ENCODE measurements at places on chromosomes 4 and X.

DNA sequence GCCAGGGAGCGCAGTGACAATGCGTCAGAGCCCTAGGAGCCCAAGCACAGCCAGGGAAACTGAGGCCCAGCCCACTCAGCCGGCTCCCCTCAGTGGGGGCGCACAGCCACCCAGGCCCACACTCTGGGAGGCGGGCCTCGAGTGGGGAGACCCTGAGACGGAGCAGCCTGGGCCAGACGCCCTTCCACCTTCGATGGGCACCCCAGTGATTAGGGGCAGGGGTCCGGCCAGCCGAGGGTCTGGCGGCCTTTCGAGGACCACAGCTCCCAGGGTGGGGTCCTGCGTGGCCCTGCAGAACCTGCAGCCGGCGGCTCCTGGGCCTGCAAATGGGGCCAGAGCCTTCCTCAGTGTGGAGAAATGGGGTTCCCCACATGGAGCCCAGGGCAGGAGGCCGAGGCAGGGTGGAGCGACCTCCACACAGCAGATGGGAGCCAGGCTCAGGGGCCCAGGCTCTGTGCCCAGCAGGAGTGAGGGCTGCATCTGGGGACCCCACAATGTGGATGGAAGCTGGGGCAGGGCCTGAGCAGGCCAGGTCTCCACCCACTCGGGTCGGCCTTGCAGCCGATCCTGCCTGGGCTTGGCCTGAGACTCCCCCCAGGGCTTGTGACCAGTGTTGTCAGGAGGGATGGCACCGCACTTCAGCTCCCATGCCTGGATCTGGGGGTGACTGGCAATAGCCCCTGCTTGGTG, 5.0 kb downstream of the HGFAC start:
- DNase-seq, result no peak

DNA sequence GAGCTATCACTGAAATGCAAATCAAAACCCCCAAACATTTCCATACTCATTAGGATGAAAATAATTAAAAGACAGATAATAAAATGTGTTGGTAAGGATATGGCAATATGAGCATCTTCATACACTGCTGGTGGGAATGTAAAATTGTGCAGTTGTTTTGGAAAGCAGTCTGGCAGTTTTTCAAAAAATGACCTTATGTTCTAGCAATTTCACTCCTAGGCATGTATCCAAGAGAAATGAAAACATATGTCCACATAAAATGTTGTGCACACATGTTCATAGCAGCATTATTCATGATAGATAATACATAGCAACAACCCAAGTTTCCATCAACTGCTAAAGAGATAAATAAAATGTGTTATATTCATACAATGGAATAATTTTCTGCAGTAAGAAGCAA, 14.8 kb upstream of the GPRASP2 start:
- DNase-seq, result no peak

DNA sequence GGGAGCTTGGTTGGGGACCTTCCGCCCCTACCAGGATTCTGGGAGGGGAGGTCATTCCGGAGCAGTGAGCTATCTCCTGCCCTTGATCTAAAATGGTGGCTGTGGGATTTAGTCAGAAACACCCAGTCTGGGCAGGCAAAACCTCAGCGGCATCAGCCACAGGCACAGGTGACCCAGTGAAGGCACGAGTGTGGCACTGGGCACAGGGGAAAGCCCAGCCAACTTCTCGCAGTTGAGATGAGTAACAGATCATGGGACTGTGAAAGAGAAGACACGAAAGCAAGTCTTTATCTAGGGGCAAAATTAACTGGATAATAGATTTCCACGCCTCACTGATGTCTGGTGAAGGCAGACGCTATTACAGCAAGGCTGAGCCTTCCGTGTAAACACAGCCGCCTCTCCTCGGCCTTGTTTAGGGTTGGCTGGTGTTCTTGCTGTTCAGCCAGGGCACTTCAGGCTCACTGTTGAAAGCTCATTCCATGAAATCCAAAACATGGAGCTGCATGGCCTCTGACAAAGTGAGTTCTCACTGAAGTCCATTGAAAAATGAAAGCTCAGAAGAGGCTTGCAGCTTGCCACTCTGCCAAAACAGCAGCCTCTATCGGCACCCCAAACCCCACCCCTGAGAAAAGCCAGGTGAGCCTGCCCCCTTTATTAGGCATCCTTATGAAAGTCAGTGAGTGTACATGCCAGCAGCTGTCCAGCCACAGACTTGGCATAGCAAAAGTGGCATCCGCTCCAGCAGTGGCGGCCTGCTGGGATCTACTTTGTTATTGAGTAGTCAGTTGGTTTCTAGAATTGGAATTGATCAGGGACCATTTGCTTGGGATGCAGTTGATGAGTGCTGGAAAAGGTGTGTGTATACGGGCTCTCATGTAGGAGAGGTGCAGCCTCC, 102.3 kb upstream of the MTM1 start:
- DNase-seq, result no peak

DNA sequence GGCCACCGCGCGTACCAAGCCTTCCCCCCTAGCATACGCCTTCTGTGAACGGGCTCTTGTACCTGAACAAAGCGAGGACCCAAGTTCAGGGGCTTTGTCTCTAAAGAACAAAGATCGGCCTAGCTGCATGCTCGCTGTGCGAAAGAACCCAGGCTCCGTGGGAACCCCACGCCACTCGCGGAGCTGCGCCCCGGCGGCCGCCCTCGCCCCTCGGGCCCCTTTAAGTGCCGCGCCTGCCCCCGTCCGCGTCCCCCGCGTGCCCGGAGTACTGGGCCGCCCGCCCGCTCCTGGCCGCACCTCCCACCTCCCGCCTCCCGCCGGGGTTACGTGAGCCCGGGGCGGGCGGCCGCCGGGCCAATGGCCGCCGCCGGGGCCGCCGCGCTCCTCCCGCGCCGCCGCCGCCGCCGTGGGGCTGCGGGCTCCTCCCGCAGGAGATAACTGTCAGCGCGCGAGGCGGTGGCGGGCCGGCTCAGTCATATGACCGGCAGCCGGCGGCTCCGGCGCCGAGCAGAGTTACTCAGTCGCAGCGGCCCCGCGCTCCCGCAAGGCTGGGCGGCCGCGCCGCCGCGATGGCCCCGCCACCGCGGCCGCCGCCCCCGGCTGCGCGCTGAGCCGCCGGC, at the start of gene FNIP2:
Gene FNIP2, plus strand, starts transcription at position 472 of the 620 bp plus-strand sequence. CDS start 187 bp downstream, outside the sequence.
- peak; percentile 69 for DNase-seq

DNA sequence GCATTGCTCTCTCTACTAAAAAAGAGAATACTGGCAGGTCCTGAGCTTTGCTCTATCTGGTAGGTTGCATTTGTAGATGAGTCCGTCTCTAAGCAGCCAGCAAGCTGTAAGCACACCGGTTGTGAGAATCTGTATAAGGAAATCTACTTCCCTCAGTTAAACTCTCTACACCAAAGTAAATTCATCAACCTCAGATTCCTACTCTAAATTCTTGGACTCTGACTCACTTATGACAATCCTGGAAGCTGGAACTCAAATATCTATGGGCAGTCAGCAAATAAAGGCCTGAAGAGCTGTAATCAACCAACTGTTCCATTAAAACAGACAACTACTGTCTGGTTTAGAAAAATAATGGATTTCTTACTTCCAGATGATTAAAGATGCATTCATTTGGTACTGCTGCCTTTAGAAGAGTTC, 37.9 kb downstream of the FAT1 start:
- no peak for DNase-seq

- DNase-seq, result no peak
These were observed 159.3 kb upstream of the ETNPPL start for GRCh38 chr4:108922191-108922590.

DNA sequence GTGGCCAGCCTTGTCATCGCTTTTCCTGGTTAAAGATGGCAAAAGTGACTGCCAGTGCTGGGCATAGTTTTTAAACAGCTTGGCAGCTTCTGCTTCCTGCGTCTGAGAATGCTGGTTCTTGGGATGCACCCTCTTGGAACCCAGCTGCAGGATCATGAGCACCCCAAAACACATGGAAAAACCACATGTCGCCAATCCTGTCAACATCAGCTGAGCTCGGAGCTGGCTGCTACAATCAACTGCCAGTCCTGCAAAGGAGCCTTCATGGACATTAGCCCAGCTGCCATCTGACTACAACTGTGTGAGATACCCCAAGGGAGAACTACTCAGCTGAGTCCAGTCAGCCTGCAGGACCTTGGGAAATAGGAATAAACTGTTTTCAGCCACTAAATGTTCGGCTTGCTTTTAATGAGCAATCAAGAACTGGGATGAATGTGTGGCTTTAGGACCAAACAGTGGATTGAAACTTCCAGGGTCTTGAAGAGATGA, 31.0 kb downstream of the OSTC start:
- DNase-seq, result no peak

DNA sequence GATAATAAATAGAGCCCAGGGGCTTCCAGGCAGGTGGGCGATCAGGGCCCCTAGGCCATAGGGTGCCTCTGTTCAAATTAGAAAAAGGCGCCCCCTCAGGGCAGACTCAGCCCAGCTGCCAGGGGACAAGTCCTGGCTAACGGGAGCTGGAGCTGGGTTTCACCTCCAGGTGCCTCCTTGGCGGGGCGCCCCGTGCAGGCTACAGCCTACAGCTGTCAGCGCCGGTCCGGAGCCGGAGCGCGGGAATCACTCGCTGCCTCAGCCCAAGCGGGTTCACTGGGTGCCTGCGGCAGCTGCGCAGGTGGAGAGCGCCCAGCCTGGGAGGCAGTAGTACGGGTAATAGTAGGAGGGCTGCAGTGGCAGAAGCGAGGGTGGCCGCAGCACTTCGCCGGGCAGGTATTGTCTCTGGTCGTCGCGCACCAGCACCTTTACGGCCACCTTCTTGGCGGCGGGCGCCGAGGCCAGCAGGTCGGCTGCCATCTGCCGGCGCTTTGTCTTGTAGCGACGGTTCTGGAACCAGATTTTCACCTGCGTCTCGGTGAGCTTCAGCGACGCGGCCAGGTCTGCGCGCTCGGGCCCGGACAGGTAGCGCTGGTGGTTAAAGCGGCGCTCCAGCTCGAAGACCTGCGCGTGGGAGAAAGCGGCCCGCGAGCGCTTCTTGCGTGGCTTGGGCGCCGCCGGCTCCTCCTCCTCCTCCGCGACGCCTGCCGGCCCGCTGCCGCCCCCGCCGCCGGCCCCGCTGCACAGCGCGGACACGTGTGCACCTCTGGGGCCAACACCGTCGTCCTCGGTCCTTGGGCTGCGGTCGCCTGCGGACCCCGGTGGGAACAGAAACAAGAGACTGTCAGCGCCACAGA, 2.4 kb downstream of the NKX3-2 start:
- no peak for DNase-seq

DNA sequence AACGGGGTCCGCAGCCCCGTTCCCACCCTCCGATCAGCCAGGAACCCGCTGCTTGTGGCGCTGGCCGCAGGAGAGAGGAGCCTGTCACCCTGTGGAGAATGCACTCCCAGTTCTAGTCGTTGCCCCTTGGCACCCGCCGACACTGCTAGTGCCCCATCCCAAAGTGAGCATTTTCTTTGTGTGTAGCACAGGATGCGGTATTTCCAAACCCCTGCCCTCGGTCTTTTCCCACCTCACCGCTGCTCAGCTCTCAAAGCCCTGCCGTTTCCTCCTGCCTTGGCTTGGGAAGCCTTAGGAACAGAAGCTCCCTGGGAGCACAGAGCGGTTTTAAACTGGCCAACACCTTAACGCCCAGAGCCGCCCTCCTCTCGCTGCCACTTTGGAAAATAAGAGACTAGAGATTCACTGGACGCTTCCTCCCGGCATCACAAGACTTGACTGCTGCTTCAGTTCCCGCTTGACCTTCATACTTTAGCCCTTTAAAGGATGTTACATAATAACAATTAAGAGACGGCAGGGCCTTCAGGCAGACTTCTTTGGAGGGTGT, 772 bp downstream of the CYP4V2 start:
- DNase-seq, result no peak

DNA sequence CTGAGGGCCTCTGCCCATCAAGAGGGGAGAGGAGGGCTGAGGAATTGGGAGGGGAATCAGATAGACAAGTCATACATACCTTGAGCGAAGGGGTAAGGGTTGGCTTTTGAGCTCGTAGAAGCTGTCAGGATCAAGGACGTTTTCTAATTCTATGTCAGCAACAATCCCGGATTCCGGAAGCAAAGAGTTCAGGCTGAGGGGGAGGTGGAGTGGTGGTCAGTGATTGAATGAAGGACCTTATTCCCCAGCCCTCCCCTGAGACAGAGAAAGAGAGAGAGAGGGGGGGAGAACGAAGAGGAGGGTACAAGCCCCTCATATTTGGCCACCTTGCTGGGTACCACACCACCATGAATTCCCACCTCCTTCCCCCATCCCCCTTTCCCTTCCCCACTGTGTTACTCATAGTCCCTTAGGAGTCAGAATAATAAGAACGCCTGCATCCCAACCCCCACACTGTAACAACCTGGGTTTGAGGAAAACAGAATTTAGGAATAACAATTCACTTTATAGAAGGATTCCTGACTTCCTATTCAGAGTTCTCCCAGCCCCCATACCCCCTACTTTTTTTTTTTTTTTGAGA, 2.7 kb downstream of the TFE3 start:
- no peak for DNase-seq

GRCh38 chr4:52822583-52822971, 39.5 kb upstream of the RASL11B start:
- no peak for DNase-seq

DNA sequence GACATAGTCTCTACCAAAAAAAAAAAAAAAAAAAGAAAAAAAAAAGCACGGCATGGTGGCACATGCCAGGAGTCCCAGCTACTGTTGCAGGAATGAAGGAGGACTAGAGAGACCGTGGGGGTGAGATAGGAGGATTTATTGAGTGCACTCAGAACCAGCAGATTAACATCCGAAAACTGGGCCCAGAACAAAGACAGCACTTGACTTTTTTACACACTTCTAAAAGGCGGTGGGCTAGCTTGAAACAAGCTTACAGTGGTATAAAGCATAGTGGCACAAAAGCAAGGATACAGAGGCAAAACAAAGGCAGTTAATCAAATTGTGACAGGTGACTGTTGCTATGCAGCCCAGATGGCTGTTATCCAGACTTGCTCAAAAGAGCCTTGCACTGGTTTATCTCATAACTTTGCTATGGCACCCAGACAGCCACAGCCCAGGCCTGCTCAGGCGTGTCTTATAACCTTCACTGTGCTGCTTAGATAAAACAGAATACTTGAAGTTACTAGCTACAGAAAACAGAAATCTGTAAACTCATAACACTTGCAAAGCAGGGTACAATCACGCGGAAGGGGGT, 9.9 kb upstream of the PI4K2B start:
- DNase-seq, result peak; percentile 44

DNA sequence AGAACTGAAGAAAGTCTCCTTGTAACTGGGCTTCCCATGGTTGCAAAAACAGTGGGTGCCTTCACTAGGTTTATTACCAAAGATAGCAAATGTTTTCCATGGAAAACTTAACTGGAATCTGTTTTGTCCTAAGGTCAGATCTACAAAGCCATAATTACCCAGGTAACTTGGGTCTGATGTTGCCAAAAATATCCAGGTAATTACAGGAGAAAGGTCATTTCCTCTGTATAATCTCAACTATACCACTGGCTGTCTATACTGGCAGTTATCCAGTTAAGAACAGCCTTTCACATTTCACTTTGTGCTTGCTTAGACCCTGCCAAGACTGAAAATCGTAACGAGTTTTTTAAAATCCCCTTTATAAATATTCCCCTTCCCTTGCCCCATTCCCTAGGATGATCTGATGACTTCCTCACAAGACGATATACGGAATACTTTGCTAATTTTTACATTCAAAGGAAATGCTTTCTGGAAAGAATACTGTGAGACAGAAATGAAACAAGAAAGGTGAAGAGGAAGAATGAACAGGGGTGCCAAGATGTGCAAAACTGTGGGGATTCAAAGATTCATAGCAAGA, 105.5 kb downstream of the MAML3 start:
- DNase-seq, result no peak

GRCh38 chrX:8049827-8050226, 121.2 kb downstream of the VCX2 start:
- DNase-seq, result no peak

- DNase-seq, result no peak
These were observed 133.1 kb downstream of the AKAP4 start for GRCh38 chrX:50067435-50068284.

Measured in CD4-positive, CD25-positive, alpha-beta regulatory T cell (primary cell).